Regular cardiac myocyte (primary cell): ENCODE measurements at places on chromosomes 3 and 15. TPM values are rescaled to one million over a fixed set of nuclear protein-coding genes. Genes with fewer than 3 reads are reported as not detected.

EXD1 gene
- total RNA-seq, result under 0.01 TPM in 1 of 2 replicates, not detected in the other

SLC2A2 gene
- not detected in 2 replicates for total RNA-seq

PDZRN3 gene
- 24.9 and 32.7 TPM in 2 replicates for total RNA-seq

MCCC1 gene
- total RNA-seq, result 16.3 and 27.4 TPM in 2 replicates

FRMD5 gene
- total RNA-seq, result 8.6 and 14.9 TPM in 2 replicates

RFC4 gene
- total RNA-seq, result 20.9 and 53.3 TPM in 2 replicates

SOX2 gene
- not detected in 2 replicates for total RNA-seq

SEMA7A gene
- 19.7 and 59.6 TPM in 2 replicates for total RNA-seq

RPS17 gene
- total RNA-seq, result 1,478 and 1,566 TPM in 2 replicates

ALDH1A2 gene
- total RNA-seq, result 4.5 and 8.8 TPM in 2 replicates

FBXO40 gene
- total RNA-seq, result not detected in 2 replicates
